ENCODE measurements at places on chromosomes 7 and 10.

GRCh38 chr10:119343011-119343601 is 135.7 kb downstream of the GRK5 start:
- DNase-seq: no peak

DNA sequence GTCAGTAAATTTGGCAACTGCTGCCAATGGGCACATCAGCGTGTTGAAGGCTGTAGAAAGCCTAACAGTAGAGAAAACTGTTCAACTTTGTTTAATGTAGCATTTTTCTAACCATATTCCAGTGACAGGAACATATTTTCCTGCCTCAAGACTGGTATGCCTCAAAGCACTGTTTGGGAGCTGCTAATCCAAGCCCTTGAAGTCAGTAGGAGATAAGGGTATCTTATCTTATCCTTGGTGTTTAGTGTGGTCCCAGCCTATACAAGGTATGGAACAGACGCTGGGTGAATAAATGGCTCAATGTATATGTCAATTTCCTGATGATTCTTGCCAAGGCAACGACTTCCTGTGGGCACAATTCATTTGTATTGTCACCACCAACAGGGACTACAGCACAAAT is 97.5 kb upstream of the CREB5 start:
- DNase-seq: no peak

DNA sequence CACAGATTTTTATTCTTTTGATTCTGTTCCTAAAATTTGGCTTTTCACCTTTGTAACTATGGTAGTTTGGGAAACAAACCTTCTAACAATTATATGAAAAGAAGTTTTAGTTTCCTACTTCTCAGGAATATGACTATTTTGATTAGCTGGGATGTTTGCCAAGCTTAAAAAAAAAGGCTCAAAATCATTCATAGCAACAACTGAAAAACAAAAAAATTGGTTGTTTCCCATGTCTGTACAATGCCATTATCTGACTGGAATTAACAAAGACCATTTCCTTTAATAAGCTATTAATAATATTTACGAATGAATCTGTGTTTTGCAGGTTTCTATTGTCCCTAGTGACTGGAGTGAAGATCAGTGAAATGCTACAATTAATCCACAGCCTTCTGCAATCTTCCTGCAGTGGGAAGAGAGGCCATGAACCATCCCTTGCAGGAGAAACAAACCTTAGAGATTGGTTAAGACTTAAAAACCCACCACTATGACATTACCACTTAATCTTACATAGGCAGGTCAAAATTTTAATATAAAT is 4.2 kb downstream of the PURB start:
- DNase-seq: no peak

GRCh38 chr7:79653136-79653631 is 199.7 kb upstream of the MAGI2 start:
- DNase-seq: no peak

- DNase-seq: no peak
Measured at GRCh38 chr7:947391-948210, 6.9 kb downstream of the ADAP1 start.
